ENCODE measurements at places on chromosomes 2 and 18. TPM values are rescaled to one million over a fixed set of nuclear protein-coding genes. Genes with fewer than 3 reads are reported as not detected.

DNA sequence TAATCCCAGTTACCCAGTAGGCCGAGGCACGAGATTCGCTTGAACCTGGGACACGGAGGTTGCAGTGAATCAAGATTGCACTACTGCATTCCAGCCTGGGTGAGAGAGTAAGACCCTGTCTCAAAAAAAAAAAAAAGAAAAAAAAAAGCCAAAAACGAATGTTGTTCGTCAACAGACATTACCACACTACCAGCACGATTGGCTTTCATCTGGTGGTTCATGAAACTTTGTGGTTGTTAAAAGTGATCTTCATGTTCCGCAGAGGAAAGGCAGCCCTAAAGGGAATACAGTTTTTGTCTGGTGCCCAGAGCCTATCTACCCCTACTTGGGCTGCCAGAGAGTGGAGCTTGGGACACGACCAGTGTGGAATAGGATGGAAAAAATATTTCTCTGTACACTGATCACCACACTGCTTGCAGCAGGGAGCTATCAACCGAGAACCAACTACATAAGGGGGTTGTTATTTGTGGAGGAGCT lies 13.6 kb upstream of the CXCR4 start:
- H3K4me3 ChIP-seq: no peak overlapping the region
- peaks cover 4% of the 10 kb centered on the region for H3K27me3 ChIP-seq
- no peaks in the 10 kb centered on the region for H3K36me3 ChIP-seq

Gene KLF11
- 10.2 TPM for total RNA-seq

GRCh38 chr2:210539578-210540416 lies 16.6 kb upstream of the CPS1 start:
- H3K27ac ChIP-seq: no peak overlapping the region
- no peak overlapping the region for H3K4me3 ChIP-seq
- H3K4me1 ChIP-seq: no peaks in the 10 kb centered on the region
- no peaks in the 10 kb centered on the region for H3K36me3 ChIP-seq
- DNase-seq: no peak
- no peaks in the 10 kb centered on the region for H3K27me3 ChIP-seq

DNA sequence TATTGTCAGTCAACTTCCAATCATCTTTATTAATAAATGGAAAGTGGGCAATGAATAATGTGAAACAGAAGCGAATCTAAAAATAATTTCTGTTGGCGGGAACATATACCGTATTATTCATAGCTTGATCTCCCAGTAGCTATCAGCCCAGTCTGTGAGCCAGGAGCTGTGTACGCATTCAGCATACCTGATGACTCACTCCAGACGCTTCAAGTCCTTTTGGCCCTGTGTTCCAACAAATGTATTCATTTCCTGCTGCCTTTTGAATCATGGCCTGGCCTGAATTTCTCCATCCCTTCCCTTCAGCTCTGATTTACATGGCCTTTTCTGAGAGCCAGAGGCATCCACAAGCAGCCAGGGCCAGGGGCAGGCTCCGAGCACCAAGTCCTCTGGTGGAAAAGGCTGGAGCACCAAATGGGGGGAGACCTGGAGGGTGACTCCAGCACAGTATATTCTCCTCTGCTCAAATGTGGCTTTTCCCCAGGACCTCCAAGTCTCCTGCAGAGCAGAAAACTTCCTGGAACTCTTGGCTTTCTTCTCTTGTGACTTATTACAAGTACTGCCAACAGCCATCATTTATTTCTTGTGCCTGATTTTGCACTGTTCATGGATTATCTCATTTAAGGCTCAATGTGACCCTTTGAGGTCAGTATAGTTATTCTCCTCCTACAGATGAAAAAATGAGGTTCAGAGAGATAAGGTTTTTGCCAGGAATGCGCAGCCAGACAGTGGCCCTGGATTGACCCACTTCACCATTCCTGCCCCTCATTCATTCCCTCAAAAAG lies 108.7 kb downstream of the EN1 start:
- no peaks in the 10 kb centered on the region for H3K27me3 ChIP-seq
- H3K27ac ChIP-seq: no peak overlapping the region
- DNase-seq: no peak

DNA sequence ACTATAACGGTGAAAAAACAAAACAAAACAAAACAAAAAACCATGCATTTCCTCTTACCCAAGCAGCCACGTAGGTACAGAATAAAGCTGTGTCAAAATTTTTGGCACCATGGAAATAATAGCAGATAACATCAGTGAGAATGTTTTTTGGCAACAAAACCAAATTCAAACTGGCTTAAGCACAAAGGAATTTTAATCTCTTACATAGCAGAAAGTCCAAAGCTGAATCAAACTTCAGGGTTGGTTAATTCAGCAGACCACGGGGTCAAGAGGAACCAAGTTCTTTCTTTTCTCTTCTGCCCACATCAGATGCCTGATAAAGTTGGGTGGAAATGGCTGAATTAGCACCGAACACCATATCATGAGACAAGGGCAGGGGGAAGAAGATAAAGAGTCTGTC lies 129.5 kb downstream of the PAX3 start:
- no peaks in the 10 kb centered on the region for H3K36me3 ChIP-seq
- peaks cover 3% of the 10 kb centered on the region for H3K27me3 ChIP-seq
- DNase-seq: no peak

Gene MFSD6
- 15.0 TPM for total RNA-seq

DNA sequence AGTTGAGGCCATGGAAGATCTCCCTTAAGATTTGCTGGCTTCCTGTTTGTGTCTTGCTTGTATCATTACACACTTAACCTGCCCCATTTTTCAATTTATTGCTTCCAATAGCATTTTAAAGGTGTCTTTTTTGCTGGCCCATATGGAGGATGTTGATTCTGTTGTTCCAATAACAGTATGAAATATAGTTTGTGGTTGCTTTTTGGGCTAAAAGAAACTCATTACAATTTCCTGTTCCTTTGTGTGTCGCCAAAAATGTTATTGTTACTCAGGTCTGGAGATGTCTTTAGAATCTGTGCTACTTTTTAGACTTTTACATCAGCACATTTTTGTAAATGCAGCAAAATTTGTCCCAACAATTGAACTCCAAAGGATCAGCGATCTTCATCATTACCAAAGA lies 234.0 kb upstream of the ITGA4 start:
- no peaks in the 10 kb centered on the region for H3K36me3 ChIP-seq
- H3K4me3 ChIP-seq: no peak overlapping the region
- no peak overlapping the region for H3K27ac ChIP-seq
- no peaks in the 10 kb centered on the region for H3K27me3 ChIP-seq
- no peak for DNase-seq

DNA sequence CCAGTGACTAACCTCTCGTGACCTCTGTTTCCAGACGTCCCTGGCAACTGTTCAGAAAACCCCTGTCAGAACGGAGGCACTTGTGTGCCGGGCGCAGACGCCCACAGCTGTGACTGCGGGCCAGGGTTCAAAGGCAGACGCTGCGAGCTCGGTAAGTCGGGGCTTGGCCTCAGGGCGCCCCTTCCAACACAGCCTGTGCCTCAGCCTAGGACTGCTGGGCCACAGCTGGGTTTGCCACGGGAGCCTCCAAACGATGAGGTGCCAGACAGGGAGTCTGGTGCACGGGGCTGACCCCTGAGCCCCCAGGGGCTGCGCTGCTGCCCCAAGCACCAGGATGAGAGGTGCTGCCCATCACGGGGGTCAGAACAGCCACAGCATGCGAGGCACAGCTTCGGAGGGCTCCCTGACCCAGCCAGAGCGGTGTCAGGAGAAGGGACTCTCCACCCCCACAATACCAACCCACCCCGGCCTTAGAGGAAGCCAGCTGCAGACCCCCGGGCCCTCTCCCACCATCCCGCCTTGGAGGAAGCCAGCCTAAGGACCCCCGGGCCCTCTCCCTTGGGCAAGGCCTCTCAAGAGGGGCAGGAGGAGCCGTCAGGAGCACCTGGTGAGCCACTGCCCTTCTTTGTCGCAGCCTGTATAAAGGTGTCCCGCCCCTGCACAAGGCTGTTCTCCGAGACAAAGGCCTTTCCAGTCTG lies 20.3 kb downstream of the MTERF4 start:
- no peaks in the 10 kb centered on the region for H3K27me3 ChIP-seq
- peaks cover 17% of the 10 kb centered on the region for H3K36me3 ChIP-seq
- H3K27ac ChIP-seq: no peak overlapping the region

- H3K36me3 ChIP-seq: peaks cover 7% of the 10 kb centered on the region
- no peak overlapping the region for H3K4me3 ChIP-seq
- H3K4me1 ChIP-seq: peaks cover 22% of the 10 kb centered on the region
- H3K27me3 ChIP-seq: no peaks in the 10 kb centered on the region
- DNase-seq: no peak
- peak overlapping the region; percentile 12 for H3K27ac ChIP-seq
These were observed 8.8 kb downstream of the LBH start for GRCh38 chr2:30239986-30240752.

- H3K4me3 ChIP-seq: no peak overlapping the region
- H3K27ac ChIP-seq: no peak overlapping the region
These were observed 16.1 kb upstream of the ACVR1C start for GRCh38 chr2:157644776-157645175.

Data from spinal cord (tissue), 10 donors.